Hematopoietic multipotent progenitor cell treated with erythropoietin and hydrocortisone succinate and interleukin-3 and kit ligand, for 6 days (in vitro differentiated cells): ENCODE measurements at places on chromosomes 5 and 9.

GRCh38 chr9:113963017-113963620 is 87.0 kb downstream of the ZNF618 start:
- peak; percentile 76 for DNase-seq

DNA sequence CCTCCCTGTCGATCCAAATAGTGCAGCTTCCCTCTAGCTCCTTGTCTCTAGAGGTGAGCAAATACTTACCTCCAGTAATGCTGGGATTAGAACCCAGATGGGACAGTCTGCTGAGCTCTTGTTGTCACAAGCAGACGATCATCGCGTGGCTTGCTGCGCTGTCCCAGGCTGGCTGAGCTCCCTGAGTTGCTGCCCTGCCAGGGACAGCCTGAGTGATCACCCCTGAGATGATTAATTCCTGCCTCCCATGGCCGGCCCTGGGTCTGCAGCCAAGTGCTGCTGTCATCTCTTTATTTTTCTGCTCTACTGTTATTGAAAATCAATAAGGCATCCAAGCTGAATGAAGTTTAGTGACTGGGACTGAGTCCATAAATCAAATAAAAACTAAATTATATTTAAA is 94.0 kb upstream of the ALDH1B1 start:
- DNase-seq = no peak

DNA sequence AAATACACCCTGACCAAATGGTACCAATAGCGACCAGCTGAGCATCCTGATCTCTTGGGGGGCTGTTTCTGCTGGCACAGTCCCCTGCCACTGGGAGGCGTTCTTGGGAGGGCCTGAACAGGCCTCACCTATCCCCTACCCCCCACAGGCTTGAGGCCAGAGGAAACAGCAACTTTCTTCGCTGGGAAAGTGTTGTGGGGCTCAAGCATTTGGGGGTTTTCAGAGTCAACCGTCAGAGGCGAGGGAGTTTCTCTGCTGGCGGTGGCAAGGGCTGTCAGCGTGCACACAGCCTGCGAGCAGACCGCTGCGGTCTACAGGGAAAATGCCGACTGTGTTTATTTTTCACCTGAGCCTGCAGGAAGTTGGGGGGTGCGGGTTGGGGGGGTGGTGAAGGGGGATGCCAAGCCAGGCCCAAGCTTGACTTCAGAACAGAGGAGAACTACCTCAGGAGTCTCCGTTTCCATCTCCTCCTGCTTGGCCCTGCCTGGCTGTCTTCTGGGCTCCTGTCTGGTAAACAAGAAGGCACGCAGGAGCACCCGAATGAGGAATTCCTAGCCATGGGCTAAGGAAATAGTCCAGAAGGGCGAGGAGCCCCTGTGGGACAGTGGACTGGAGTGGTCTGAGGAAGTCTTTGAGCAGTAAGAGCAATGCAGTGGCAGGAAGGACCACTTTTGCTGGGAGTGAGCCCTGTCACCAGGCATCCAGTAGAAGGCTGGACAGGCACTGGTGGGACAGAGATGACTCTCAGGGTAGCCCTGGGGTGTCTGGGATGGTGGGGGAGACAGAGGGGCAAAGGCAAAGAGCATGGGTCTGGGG is 18.1 kb downstream of the TCF7 start:
- DNase-seq = no peak

DNA sequence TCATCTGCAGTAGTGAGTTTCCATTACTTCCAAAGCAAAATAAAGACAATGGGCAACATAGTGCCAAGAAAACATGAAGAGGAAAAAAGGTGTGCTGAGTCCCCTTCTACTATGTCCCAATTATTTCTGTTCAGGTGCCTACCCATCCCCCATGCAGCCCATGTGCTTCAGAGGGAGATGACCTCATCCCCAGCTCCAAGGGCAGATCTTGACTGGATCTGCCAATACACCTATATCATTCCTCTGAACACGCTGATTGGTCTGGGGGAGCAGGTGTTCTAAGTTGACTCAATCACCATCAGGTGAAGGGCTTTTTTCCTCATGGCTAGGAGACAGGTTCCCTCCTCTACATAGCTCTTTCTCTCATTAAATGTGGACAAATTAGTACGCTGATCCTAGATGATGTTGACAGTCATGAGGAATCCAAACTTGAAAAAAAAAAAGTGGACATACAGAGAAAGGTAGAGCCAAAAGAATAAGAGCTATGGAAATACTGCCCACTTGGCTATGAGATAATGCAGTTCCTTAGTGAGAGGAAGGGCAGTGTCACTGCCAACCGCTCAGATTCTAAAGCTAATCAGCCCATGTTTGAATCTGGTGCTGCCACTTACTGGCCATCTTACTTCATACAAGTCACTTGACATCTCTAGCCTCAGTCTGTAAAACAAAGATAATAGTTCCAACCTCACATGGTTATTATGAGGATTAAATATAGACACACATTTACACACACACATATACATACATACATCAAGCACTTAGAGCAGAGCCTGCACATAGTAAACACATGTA is 23.1 kb downstream of the PRELID2 start:
- DNase-seq = peak; percentile 65

DNA sequence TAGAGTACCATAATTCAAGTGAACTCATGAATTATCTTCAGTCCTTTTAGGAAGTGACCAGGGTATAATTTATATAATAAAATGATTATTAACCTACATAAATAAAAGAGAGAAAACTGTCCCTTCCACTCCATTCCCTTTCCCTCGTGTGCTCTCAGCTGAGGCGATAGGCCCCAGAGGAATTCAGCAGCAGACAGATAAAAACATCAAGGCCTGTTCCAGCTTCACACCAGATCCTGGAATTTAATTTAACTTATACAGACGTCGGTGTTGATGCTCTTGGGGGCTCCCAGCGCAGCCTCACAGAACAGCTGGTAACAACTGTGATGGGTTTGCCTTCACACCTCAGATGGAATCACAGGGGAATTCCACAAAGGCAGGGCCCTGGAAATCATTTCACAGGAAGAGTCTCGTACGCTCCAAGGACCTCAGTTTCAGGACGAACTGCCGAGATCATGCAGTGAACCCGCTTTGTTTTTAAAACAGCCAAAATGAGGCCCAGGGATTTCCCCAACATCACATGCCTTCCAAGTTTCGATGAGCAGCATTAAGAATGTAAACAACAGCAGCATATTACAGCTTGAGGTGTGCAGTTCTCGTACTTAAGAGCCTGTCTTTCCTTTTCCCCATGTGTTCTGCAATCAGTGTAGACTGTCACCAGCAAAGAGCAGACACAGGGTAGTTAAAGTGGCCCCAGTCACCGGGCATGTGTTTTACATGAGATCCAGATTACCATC is 73.6 kb upstream of the ALDH1B1 start:
- no peak for DNase-seq

DNA sequence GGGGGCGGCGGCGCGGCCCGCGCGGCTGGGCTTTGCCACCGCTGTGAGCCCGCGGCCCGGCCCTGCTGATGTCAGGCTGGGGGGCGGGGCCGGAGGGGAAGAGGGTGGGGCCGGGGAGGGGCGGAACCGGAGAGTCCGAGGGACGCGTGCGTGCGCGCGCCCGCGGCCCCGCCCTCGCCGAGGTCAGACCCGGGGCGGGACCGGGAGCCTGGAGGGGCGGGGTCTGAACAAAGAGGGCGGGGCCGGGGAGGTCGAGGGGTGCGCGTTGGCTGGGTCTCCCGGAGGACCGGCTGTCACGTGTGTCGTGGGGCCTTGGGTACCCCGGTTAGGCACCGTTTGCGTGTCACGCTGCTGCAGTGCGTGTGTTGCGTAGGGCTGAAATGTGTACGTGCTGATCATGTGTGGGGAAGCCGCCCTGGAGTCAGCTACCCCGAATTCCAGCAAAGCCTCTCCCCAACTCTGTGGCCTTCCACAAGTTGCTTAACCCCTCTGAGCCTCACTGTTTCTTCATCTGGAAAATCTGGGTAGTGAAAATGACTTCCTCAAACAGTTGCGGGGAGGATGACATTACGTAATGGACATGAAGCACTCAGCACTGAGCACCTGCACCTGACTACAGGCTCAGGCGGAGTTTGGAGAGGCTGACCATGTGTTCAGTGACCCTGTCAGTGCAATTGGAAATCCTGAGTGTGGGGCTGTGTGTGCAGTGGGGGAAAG is at the start of gene RALGDS:
RALGDS (minus strand) TSS at position 43 of the 717 bp plus-strand sequence. CDS start 86 bp downstream, outside the sequence.
- DNase-seq = peak; percentile 92

- DNase-seq = no peak
These were observed 25.6 kb downstream of the PPWD1 start for GRCh38 chr5:65588694-65589093.

- no peak for DNase-seq
These were observed 2204.9 kb upstream of the WWC1 start for GRCh38 chr5:166086568-166086967.

- DNase-seq = no peak
These were observed 154.4 kb downstream of the NPR3 start for GRCh38 chr5:32865475-32865874.

- DNase-seq = no peak
These were observed 49.1 kb downstream of the SUSD1 start for GRCh38 chr9:112125951-112126388.

DNA sequence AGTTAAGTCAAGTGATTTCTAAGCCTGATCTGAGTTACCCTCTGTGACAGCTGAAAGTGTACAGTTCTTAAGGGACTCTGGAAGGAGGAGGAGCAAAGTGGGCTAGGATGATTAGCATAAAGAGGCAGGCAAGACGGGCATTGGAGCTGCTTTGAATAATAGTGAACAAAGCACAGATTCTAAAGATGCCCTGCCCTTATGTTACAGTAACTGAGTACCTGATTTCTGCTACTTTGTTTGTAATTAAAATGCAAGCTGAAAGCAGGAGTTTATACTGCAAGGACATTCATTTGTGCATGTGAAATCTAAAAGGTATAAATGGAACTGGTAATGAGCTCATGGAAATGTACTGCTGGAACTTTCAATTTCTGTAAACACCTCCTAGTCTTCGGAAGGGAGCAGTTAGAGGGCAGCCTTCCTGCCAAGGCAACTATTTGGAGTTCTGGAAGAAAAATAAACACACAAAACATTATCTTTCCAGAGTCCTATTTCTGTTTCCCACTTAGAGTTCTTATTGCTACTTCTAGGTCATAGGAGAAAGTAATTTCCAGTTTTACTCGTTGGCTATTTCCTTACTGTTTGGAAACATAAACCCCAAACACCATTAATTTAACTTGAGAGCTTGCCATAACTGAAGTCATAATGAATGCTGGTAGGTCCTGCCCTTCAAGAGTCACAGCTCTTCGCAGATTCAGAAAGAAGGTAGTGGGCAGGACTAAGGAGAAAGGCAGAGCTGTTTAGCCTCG is at the start of gene RANBP3L:
RANBP3L (minus strand) TSS at position 45 of the 746 bp plus-strand sequence. CDS start 486 bp downstream, outside the sequence.
- peak; percentile 37 for DNase-seq

- DNase-seq = peak; percentile 70
These were observed 33.8 kb upstream of the DTWD2 start for GRCh38 chr5:119022017-119022745.

GRCh38 chr9:88388886-88389605 is 802 bp downstream of the SPIN1 start:
- DNase-seq = peak; percentile 73

DNA sequence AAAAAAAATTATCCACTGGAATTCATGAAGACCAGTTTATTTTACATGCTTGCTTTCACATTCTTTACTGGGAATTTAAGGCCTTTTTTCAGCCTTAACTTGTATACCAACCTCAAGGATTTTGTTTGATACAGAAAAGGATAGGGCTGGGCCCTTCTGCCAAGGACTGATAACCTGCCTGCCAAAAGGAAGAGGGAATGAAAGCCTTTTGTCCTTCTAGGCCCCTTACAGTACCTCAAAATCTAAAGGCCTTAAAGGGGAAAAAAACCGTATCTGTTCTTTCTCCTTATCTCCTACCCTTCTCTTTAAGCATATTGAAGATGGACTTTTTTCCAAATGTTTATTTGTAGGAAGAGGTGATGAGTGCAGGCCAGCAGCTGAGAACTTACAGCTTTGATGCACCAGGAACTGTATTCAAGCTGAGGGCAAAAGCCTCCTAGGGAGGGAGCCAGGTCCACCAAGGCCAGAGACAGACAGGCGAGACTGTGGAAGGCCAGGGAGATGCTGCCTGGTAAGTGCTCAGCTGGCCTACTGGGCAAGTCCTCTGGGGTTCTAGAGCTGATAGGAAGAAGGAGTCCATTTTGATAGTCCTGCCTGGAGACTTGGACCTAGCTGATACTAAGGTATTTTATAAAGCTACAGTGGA is 31.8 kb downstream of the FAXDC2 start:
- peak; percentile 87 for DNase-seq

DNA sequence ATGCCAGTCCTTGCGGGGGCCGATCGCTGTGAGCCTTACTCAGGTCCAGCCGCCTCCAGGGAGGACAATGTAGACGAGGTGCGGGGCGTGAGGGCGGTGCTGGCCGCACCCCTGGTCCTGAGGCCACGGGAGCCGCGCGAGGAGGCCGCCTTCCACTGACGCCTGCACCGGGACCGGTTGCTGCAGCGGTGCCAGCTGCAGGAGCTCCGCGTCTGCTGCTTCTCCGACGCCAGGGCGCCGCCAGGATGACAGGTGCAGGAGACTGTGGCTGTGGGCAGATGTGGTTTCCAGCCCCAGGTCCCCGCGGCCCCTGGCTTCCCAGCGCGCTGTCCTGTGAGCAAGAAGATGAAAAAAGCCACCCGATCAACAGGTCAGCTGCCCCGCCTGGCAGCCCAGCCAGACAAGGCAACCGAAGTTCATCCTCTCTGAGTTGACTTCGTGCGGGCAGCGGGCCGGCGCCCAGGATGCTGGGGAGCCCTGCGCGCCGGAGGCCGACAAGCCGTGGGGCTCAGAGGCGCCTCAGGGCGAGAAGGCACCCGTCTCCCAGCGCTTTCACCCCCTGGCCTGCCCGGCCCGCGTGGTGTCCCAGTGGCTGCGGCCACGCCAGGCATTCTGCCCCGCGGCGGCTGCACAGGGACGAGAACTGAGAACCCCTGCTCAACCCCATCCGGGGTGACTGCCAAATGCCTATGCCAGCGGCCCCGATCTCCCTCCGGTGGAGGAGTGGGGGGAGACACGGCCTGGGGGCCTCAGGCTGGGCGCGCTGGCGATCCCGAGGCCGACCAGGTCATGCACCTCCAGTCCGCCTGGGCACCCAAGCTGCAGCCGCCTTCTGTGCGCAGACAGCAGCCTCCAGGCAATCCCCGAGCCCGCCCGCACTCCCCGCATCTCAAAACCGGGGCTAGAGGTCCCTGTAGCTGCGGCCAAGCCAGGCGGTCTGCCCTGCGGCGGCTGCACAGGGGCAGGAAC is 43.4 kb upstream of the BICD2 start:
- peak; percentile 9 for DNase-seq

DNA sequence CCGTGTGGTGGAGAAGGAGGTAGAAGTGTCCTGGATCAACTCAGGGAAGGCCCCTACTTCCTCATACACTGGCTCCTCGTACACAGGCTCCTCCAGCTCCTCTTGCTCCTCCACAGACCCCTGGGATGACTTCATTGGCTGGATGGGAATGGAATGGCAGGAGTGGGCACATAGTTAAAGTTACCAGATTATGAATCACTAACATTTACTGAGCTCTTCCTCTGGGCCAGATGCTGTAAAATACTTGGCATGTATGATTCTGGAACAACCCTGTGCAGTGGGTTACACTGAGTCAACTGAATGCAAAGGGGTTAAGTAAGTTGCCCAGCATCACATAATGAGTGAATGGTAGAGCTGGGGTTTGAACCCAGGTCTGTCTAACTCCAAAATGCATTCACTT is 3.1 kb upstream of the FCHSD1 start:
- no peak for DNase-seq
